Activated CD8-positive, alpha-beta memory T cell treated with anti-CD3 and anti-CD28 coated beads for 1 hour (primary cell): ENCODE measurements at places on chromosomes 16 and 17.

DNA sequence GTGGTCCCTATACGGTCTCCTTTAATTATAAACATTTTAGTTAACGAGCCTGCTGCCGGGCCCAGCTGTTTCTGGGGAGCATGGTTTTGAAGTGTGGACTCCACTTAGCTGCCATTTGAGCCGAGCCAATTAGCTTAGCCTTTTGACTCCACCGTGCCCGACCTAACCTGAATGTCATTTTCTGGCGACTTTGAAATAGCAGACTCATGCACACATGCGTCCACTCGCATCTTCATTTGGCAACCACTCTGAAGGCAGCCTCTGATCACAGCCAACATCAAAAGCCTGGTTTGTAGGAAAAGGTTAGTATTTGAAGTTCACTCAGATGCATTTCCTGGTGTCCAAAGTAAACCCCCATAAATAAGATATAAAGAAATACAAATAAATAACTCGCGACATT, 16.8 kb downstream of the AXIN2 start:
- no peak for DNase-seq

DNA sequence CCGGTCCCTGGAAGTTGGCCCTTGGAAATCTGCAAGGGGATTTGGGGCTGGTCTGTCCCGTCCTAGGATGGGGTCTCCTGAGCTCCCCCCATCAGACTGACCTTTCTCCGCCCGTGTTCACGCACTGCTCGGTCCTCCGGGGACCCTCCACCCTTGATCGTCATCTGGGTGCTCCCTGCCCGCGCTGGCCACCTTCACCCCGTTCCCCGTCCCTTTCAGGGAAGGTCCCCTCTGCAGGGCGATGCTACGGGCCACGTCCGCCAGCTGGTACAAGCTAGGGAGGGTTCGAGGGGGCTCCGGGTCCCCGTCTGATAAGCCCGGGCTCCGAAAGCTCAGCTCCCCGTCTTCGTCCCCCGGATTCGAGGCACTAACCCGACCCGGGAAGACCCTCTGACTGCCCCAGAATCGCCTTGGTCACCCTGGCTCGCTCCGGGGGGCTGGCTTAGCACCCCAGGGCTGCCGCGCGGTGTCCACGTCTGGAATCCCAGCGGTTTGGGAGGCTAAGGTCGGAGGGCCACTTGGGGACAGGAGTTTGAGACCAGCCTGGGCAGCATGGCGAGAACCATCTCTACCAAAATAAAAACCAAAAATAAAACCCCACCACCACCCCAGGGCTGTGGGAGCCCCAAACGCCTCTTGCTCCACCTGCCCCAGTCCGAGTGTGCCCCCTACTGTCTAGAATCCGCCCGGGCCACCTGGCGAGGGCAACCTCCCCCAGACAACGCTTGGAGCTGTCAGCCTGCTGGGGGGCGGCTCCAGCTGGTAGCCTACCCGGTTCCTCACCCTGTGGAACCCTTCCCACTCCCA, 1.1 kb upstream of the SLC43A2 start:
- peak; percentile 48 for DNase-seq

DNA sequence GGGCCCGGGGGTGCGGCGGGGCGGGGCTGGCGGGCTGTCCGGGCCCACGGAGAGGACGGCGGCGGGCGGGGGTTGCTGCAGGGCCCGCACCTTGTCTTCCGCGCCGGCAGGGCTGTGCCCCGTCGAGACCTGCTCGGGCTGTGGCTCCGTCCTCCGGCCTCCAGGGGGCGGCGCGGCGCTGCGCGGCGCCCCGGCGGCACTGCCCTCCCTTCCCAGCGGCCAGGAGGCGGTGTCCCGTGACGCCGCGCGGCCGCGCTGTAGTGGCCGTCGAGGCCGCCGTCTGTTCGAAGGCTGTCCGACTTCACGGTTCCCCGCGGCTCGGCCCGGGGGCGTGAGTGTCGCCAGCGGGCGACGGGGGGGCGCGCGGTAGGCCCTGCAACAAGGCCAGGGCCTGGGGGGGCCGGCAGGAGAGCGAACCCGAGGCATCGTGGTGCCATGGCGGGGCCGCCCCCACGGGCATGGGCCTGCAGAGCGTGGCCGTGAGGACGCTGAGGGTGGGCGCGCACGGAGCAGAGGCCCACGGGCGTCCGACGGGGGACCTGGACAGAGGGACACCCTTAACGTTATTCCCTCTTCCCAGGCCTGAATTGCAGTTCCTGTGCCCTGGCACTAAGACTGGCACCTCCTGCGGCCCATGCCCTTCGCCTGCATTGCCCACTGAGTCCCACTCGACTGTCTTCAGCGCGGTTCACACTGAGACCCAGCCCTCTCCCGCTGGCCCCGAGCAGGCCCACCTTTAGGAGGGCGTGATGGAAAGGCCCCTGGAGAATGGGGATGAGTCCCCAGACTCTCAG, at the start of gene PLEKHG4:
Gene PLEKHG4, plus strand, starts transcription at position 237 of the 794 bp plus-strand sequence. Its CDS starts 513 bp downstream, at position 750.
- DNase-seq = peak; percentile 70

- DNase-seq = no peak
Observed at GRCh38 chr17:50420419-50421112, 5.5 kb upstream of the ACSF2 start.

DNA sequence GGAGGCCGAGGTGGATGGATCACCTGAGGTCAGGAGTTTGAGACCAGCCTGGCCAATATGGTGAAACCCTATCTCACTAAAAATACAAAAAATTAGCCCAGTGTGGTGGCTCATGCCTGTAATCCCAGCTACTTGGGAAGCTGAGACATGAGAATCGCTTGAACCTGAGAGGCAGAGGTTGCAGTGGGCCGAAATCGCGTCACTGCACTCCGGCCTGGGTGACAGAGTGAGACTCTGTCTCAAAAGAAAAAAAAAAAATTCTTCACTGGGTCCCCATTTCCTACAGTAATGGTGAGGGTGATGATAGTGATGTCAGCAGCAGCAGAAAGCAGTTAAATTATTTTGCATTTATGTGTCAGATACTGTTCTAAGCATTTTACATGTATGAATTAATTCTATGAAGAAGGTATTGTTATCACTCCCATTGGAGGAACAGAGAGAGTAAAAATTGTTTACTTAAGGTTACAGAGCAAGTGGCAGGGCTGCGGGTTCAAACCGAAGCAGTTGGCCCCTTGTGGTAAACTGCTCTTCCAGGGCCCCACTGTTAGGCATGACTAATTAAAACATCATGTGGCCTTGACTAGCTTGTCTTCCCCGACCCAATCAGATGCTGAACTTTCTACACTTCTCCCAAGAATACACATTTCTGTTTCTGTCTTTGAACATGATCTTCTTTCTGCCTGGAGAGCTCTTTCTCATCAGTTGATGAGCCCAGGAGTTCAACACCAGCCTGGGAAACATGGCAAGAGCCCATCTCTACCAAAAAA, 45.8 kb downstream of the STAT3 start:
- DNase-seq = no peak

- peak; percentile 94 for DNase-seq
Observed at GRCh38 chr17:65556014-65556909, 5.2 kb downstream of the AXIN2 start.

- DNase-seq = no peak
Observed at GRCh38 chr16:65119901-65120401, 1.9 kb downstream of the CDH11 start.

GRCh38 chr17:7824021-7824924, 9.7 kb upstream of the KDM6B start:
- no peak for DNase-seq

DNA sequence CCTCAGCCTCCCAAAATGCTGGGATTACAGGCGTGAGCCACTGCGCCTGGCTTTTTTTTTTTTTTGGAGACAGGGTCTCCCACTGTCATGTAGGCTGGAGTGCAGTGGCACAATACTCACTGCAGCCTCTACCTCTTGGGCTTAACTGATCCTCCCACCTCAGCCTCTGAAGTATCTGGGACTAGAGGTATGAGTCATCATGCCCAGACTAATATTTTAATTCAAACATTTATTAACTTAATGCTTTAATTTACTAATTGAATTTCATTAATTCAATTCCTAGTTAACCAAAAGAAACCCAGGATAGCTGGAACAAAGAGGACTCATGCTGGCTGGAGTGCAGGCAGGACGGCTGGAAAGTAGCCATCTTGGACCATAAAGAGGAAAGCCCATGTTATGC, 14.0 kb upstream of the KPNB1 start:
- no peak for DNase-seq

- DNase-seq = no peak
Observed at GRCh38 chr17:79977161-79977631, 58.5 kb downstream of the TBC1D16 start.

- no peak for DNase-seq
Observed at GRCh38 chr16:1791256-1791942, 2.1 kb downstream of the IGFALS start.

DNA sequence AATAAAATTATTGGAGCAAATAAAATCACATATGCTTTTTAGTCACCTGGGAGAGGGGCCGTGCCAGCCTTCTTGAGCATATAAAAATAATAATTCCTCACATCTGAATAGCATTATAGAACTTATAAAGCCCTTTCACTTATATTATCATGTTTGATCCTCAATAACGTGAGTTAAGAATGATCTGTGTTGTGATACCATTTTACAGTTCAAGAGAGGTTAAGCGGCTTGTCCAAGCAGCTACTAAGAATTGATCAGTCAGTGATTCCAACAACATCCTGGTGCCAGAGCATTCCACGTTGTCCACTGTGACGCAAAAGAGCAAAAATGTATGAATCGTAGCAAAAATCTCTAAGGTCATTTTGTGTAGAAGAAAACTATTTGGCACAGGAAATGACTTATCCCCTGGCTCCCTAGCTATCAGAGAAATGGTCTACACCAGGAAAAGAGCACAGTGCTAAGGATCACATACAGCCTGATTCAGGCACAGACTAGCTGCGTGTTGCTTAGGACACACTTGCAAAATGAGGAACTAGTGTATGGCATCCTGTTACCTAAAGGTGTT, 33.0 kb downstream of the ANKFN1 start:
- no peak for DNase-seq

GRCh38 chr16:86608301-86608747, 30.0 kb downstream of the FOXL1 start:
- DNase-seq = no peak

DNA sequence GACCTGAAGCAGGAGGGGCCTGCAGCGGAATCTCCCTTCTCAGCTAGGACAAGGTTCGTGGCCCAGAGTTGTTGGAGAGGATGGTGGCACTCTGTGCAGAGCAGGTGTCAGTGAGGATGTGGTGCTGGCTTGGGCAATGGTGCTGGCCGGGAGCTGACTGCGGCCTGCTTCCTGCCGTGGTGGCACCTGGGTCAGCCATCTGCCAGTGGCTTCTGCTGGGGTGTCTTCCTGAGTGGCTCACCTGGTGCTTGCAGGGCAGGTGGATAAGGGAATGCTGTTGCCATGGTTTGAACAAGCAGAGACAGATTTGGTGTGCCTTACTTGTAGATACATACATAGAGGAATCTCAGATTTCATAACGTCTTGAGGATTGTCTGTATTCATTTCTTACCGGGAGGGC, 69.6 kb downstream of the SEC14L1 start:
- no peak for DNase-seq

- no peak for DNase-seq
Observed at GRCh38 chr16:88274847-88275246, 107.9 kb upstream of the ZNF469 start.

- no peak for DNase-seq
Observed at GRCh38 chr17:5473906-5474305, 5.1 kb upstream of the DHX33 start.

DNA sequence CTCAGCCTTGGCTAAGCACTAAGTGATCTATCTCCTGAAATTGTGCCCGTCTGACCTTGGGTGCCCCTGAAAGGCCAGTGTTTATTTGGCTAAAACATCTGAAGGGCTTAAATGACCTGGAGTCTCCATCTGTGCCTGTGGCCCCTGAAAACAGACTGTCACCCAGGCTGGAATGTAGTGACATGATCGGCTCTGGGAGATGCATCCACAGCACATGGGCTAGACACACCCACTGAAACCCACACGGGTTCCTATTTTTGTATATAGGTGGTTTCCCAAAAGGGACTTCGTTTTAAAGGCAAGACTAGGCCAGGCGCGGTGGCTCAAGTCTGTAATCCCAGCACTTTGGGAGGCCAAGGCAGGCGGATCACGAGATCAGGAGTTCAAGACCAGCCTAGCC, 13.5 kb downstream of the CEP295NL start:
- no peak for DNase-seq

- no peak for DNase-seq
Observed at GRCh38 chr16:86630471-86630870, 52.1 kb downstream of the FOXL1 start.

GRCh38 chr17:19787733-19788357, 39.7 kb upstream of the ALDH3A1 start:
- no peak for DNase-seq

DNA sequence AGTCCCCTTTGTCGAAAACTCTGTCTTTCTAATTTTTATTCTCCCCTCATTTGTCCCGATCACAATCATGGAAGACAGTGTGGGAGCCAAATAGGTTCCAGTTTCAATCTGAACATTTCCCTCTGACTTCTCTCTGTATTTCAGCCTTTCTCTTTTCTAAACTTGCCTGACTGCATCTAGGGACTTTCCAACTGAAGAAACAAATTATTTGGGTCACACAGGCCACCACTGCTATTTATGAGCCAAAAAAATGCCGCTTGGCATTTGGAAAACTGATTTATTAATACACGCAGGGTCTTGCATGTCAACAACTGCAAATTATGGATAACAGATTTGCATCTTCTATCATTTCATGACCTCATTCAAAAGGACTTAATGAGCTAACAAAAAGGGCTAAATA, 55.2 kb upstream of the ELAC2 start:
- no peak for DNase-seq

GRCh38 chr17:76492123-76492988, 8.9 kb downstream of the RHBDF2 start:
- no peak for DNase-seq

- no peak for DNase-seq
Observed at GRCh38 chr16:31456988-31457360, 2.3 kb upstream of the ARMC5 start.

DNA sequence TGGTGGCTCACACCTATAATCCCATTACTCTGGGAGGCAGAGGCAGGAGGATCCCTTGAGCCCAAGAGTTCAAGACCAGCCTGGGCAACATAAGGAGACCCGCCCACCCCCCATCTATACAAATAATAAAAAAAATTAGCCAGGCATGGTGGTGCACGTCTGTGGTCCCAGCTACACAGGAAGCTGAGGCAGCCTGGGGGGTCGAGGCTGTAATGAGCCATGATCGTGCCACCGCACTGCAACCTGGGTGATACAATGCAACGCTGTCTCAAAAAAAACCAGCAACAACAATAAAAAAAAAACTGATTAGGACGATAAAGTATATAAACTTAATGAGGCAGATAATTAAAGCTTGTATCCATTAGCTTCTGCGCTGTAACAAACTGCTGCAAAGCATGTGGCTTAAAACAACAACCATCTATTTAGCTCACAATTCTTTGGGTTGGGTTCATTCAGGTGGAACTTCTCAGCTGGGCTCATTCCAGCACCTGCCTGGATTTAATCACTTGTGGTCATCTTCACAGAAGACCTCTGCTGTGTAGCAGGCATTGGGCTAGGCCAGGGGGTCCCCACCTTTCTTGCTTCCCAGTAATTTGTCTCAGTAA, 45.8 kb downstream of the LCMT1 start:
- DNase-seq = no peak
